ENCODE measurements at places on chromosomes 6 and 20.
A peak's percentile ranks its signal among the peaks of the same experiment; 100 is the strongest.

- no peak for DNase-seq
Measured at GRCh38 chr6:158381214-158381613, 68.9 kb downstream of the TULP4 start.

DNA sequence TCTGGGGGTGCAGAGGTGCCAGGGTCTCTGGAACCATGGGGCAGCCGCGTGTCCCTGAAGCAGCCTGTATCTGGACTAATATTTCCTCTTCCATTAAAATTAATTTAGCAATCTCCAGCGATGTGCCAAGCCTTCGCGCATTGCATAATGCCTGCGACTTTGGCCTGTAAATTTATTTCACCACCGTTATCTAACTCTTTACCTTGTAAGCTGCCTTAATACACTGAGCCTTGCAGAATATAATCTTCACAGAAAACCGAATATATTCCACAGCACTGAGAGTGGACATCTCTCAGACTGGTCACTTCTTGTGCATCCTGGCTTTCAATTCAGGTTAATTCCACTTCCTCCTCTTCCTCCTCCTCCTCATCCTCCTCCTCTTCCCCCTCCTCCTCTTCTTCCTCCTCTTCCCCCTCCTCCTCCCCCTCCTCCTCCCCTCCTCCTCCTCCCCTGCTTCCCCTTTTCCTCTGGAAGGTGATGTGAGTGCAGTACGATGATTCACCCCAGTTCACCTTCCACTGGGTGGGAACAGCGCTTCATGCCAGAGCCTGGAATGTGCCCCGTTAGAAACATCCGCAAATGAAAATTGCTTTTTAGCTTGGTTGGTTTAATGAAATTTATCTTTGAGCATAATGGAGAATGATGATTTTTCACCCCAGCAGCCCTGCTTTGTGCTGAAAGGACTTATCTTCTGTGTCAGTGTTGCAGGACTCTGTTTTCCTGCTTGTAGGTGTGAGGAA, 101.4 kb downstream of the CDH4 start:
- no peak for DNase-seq

- peak; percentile 61 for DNase-seq
Measured at GRCh38 chr6:33812669-33813068, 8.9 kb upstream of the MLN start.

GRCh38 chr20:34983995-34984735, 28.5 kb downstream of the MYH7B start:
- DNase-seq, result no peak

- no peak for DNase-seq
Measured at GRCh38 chr6:91874971-91875370, 1288.1 kb upstream of the MAP3K7 start.

GRCh38 chr6:125678601-125679000, 70.8 kb upstream of the HEY2 start:
- DNase-seq, result no peak

DNA sequence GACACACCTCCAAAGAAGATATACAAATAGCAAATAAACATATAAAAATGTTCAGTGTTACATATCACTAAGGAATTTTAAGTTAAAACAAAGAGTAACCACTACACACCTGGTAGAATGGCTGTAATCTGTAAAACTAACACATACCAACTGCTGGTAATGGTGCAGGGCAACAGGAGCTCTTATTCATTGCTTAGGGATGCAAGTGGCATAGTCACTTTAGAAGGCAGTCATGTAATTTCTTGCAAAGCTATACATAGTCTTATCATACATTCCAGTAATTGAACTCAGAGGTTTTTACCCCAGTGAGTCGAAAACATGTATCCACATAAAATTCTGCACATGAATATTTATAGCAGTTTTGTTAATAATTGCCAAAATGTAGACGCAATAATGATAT, 906.8 kb upstream of the CITED2 start:
- no peak for DNase-seq

- DNase-seq, result no peak
Measured at GRCh38 chr6:125793280-125793679, 2.5 kb downstream of the NCOA7 start.

DNA sequence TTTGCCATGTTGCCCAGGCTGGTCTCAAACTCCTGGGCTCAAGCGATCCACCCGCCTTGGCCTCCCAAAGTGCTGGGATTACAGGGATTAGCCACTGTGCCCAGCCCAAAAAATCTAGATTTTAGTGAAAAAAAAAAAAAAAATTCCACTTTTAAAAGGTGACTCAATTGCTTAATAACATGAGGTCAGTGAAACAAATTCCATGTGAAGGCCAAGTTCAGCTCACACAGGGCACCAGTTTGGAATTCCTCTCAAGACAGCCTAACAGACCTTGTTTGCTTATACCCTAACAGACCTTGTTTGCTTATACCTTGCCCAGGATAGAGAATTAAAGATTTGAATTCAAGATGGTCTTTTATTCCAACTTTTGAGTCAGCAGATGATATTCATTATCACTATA, 5.1 kb downstream of the RRBP1 start:
- no peak for DNase-seq

GRCh38 chr6:170152124-170152926, 138.6 kb downstream of the DLL1 start:
- DNase-seq, result no peak
